ENCODE measurements at places on chromosomes 5 and 9. TPM values are rescaled to one million over a fixed set of nuclear protein-coding genes. Genes with fewer than 3 reads are reported as not detected.

GRCh38 chr5:58255386-58255785 is 204.5 kb downstream of the PLK2 start:
- H3K36me3 ChIP-seq: no peaks in the 10 kb centered on the region
- no peaks in the 10 kb centered on the region for H3K4me1 ChIP-seq
- H3K27me3 ChIP-seq: no peaks in the 10 kb centered on the region
- DNase-seq: no peak
- H3K27ac ChIP-seq: no peak overlapping the region
- no peak overlapping the region for H3K4me3 ChIP-seq

DNA sequence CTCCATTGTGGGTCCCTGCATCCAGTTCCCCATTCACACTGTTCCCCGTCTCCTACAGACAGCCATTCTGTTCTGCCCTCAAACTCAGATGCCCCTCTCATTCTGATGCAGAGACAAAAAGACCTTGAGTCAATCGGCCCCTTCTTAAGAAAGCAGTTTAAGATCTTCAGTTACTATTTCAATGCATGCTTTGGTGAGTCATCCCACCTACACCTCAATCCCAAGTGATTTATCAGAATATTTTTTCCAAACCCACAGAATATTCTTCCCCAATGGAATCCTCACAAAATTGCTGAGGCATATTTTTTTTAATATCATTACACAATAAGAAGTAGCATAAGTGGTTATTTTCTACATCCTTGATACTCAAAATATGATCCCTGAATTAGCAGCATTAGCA is 92.4 kb upstream of the SLC1A1 start:
- H3K36me3 ChIP-seq: no peaks in the 10 kb centered on the region
- H3K4me3 ChIP-seq: no peak overlapping the region
- no peak overlapping the region for H3K27ac ChIP-seq
- H3K27me3 ChIP-seq: no peaks in the 10 kb centered on the region

Gene ADAMTS2
- 17.4 TPM for total RNA-seq

- H3K27ac ChIP-seq: no peak overlapping the region
- H3K4me1 ChIP-seq: no peaks in the 10 kb centered on the region
- H3K36me3 ChIP-seq: no peaks in the 10 kb centered on the region
- no peaks in the 10 kb centered on the region for H3K27me3 ChIP-seq
These were observed 409.5 kb upstream of the IRX1 start for GRCh38 chr5:3186156-3186555.

Gene PCDHB2
- total RNA-seq: 3.4 TPM
